ENCODE measurements at places on chromosomes 5 and 9. TPM values are rescaled to one million over a fixed set of nuclear protein-coding genes. Genes with fewer than 3 reads are reported as not detected.

HAVCR2 gene
- total RNA-seq: not detected

TNFSF15 gene
- 5.2 TPM for total RNA-seq

LCN1 gene
- total RNA-seq: not detected

FAM151B gene
- total RNA-seq: 1.6 TPM

PALM2AKAP2 gene
- total RNA-seq: not detected

FRMD3 gene
- total RNA-seq: 0.03 TPM

CTNND2 gene
- not detected for total RNA-seq

TPM2 gene
- total RNA-seq: 69.8 TPM

CARD9 gene
- 116 TPM for total RNA-seq

BTNL8 gene
- 0.13 TPM for total RNA-seq

TYRP1 gene
- not detected for total RNA-seq

BTNL3 gene
- not detected for total RNA-seq

ZNF79 gene
- total RNA-seq: 9.3 TPM

CCDC183 gene
- 9.0 TPM for total RNA-seq

SPOCK1 gene
- total RNA-seq: not detected

FYB1 gene
- not detected for total RNA-seq

RAPGEF6 gene
- 7.4 TPM for total RNA-seq

ERGIC1 gene
- total RNA-seq: 159 TPM

RHOBTB3 gene
- total RNA-seq: 69.3 TPM

PFN3 gene
- total RNA-seq: not detected

DDX4 gene
- total RNA-seq: not detected

ARL10 gene
- total RNA-seq: 0.03 TPM

SHISAL2B gene
- not detected for total RNA-seq

PCDHA7 gene
- not detected for total RNA-seq

PCDHA10 gene
- total RNA-seq: not detected

CAMK2A gene
- total RNA-seq: not detected

FOXD4 gene
- total RNA-seq: 0.73 TPM

FOXD4L6 gene
- total RNA-seq: not detected

MOCS2 gene
- total RNA-seq: 17.2 TPM

SLC45A2 gene
- not detected for total RNA-seq

ENTPD8 gene
- total RNA-seq: 0.76 TPM

PDGFRB gene
- total RNA-seq: not detected

SPINK5 gene
- total RNA-seq: 0.39 TPM

PDE8B gene
- total RNA-seq: not detected

BASP1 gene
- total RNA-seq: not detected

TMOD1 gene
- total RNA-seq: not detected

GEMIN5 gene
- 14.8 TPM for total RNA-seq

WWC1 gene
- total RNA-seq: 70.1 TPM

CDH10 gene
- total RNA-seq: not detected

Data from HT-29 (cell line).